Amniotic stem cell (primary cell): ENCODE measurements at places on chromosomes 5 and 9.

DNA sequence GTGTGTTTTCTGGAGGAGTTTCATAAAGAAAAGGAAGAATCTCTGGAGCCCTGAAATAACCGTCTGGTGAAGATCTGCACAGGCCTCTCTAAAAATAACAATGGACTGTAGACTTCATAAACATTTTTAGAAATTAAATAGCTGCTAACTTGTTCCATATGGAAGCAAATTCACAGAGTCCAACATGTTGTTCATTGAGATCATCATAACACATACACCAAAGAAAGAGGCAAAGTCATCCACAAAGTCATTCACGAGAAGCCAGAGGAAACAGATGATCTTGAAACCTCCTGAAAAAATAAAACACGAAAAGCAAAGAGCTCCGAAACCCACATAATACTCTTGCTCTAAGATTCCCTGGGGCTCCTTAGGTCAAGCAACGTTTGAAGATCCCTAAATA is 347.8 kb downstream of the EFNA5 start:
- no peak for DNase-seq

- no peak for DNase-seq
These were observed 280.9 kb upstream of the PANK3 start for GRCh38 chr5:168860081-168860480.

GRCh38 chr5:59067956-59068656 is 485.2 kb downstream of the RAB3C start:
- no peak for DNase-seq

DNA sequence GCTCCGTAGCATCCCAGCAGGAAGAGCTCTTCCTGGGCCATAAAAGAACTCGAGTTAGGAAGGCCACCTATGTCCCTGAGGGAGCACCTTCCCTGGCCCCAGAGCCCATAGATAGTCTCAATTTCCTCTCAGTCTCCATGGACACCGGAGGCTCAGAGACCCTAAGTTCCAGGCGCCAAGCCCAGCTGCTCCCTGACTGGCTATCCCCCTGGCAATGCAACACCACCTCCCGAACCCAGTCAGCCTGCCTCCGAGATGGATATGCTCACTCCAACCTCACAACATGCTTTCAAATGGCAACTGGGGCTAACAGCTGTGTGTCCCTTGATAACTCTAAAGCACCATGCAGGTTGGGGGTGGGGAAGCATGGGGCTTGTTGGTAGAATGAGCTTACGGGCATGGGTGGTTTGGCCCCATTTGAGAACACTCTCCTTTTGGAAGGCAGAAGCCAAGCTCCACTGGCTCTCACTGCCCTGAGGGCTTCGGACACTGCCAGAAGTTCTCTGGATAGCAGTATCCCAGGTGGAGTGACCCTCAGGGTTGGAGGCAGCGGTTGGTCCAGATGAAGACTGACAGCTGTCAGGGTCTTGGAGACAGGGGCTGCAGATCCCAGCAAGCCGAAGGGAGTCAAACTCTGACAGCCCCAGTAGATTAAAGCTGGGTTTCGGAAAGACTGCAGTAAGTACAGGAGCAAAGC is 165.3 kb downstream of the PAX5 start:
- no peak for DNase-seq

- no peak for DNase-seq
These were observed 167.7 kb downstream of the CCDC192 start for GRCh38 chr5:127870914-127871313.

GRCh38 chr9:98081477-98082219 is 25.1 kb downstream of the NANS start:
- no peak for DNase-seq

DNA sequence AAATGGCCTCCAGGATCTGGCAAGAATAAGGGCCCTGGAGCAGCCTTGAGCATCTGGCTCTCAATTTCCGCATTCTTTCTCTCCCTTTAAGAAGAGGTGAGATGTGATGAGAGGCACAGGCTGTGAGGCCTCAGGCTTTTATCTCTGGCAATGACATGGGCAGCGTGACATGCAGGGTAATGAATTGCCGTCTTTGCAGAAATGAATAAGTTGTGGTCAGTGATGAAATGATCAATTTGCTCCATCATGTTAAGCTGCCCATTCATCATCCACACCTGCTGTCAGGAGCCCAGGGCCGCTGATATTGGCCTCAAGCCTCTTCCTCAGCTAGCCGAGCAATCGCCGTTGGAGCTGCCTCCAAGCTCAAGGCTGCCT is 265.3 kb downstream of the TRIM32 start:
- no peak for DNase-seq

DNA sequence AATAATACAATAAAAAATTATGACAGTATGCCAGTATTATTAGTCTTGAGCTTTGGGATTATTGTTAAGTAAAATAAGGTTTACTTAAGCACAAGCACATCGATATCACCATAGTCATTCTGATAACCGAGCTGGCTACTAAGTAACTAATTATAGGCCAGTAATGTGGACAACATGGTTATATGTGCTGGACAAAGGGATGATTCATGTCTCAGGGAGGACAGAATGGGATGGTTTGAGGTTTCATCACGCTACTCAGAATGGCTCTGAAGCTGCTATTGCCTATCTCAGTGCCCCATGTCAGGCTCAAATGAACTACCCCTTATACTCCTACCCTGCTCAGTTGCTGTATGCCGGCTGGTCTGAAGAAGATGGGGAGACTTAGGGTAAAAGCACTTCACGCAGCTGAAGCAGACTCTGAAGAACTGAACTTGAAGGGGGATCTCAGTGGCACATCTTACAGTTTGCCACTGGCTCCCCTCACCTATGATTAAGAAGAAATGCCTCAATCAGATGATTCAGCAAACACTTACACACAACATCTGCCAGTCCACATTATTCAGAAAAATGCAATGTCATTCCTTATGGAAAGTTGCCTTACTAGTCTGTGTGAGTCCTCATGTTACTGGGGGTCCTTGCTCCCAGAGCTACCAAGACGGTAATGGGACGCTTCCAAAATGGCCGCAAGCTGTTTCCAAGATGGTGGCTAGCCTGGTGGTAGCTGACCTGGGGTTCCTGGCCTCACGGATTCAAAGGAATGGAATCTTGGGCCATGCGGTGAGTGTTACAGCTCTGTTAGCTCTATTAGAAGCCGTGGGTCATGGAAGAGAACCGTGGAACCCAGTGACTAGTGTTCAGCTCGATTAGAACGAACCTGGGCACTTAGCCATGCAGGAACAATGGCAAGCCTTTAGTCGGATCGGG is 1098.6 kb downstream of the TAF11L14 start:
- DNase-seq: no peak

DNA sequence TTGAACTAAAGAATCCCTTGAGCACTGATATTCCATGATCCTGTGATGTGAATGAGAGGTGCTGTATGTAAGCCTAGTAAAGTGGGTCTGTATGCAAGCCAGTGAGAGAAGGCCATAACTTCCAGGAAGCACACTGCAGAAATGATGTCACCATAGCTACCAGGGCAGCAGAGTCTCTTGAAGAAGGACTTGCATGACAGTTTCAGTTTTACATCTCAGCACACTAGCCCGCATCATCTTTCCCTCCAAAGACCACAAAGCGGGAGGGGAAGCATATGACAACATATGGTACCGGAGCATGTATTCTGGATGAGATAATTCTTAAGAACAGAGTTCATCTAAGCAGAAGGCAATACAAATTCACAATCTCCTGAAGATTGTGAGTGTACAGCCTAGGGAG is 37.6 kb upstream of the MAST4 start:
- no peak for DNase-seq

DNA sequence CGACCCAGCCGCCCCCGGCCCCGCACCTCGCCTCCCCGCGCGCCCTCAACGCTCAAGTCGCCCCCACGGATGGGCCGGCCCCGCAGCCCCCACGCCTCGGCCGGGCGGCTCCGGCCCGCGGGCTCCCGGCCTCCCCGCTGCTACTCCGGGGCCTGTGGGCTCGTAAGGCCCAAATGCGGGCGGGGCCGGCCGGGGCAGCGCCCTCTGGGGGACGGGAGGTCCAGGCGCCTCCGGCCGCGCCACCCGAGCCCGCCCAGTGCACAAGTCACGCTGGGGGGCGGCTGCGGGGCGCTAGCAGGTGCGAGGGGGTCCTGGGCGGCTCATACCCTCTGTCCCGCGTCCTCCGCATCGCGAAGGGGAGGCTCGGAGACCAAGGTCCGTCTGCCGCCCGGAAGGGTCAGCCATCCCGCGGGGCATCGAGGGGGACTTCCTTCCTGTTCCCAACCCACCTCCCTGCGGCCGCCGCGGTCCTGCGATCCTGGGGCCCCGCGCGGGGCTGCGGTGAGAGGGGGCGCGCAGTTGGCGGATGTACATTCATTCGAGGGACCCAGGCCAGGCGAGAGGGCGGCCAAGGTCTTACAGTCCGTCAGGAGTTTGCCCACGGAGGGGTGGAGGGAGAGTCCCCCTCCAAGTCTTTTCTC is at the start of gene CIZ1:
Gene CIZ1, minus strand, starts transcription at position 167 of the 641 bp plus-strand sequence. CDS start 715 bp downstream, outside the sequence.
- no peak for DNase-seq

GRCh38 chr5:136113606-136114005 is 19.0 kb upstream of the SMAD5 start:
- no peak for DNase-seq

DNA sequence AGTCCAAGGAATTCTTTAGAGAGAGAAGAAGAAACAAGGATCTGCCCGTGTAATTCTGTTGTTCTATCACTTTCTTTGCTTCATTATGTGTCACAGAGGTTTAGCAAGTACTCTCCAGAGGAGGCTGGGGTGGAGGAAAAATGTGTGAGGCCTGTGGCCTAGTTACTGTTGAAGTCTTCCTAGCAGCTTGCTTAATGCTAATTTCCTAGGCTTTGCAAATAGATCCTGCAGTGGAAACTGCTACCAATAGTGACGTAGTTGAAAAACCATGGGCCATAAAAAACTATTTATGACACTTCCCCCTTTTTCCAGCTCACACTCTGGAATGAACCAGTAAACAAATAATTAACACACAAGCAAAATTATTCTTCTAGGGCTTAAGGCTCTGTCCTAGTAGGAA is 27.0 kb upstream of the C9orf72 start:
- no peak for DNase-seq

GRCh38 chr9:91884153-91884552 is 65.9 kb downstream of the ROR2 start:
- no peak for DNase-seq
